SHP77 treated with DMSO at 0.1 percent for 48 hours (cell line): ENCODE measurements at places on chromosomes 3 and 15.

DNA sequence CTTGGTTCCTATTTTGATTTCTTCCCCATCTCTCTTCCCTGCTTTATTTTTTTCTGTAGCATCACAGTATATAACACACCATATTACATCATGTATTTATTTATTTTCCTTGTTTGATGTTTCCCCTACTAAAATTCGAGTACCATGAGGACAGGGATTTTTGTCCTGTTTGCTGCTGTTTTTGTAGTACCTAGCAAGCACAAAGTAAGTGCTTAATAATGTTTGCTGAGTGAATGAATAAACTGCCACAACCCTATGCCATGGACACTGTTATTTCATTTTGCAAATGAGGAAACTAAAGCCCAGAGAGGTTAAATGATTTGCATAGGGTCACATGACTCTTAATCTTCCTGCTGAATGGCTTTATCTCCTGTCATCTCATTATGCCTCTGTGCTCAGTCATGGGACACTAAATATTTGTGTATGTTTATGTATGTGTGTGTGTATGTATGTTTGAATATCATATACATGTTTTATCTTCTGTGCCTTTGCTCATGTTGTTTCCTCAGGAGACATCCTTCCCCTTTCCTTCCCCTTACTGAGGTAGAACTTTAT is 26.1 kb upstream of the MGA start:
- no peak for DNase-seq

GRCh38 chr3:31934018-31934417 is 47.0 kb downstream of the OSBPL10 start:
- no peak for DNase-seq

DNA sequence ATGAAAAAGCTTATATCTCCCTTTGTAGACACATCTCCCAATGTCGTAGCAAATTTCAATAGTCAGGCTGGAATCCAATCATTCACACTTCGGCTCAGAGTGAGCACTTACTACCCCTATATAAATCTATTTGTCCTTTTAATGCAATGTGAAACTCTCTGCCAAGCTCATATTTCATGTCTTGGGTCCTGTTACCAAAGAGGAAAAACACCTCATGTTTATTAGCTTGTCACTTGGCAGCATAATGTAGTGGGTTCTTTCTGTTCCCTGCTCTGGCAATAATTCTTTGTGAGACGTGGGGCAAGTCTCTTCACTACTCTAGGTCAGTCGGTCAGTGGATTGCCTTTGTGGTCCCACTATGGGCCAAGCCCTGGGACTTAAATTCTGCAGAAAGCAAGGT is 107.1 kb downstream of the SRGAP3 start:
- DNase-seq, result no peak

GRCh38 chr3:133825969-133826727 is 20.5 kb downstream of the SRPRB start:
- DNase-seq, result no peak

GRCh38 chr3:45760878-45761711 is 35.2 kb downstream of the SLC6A20 start:
- peak; percentile 55 for DNase-seq

DNA sequence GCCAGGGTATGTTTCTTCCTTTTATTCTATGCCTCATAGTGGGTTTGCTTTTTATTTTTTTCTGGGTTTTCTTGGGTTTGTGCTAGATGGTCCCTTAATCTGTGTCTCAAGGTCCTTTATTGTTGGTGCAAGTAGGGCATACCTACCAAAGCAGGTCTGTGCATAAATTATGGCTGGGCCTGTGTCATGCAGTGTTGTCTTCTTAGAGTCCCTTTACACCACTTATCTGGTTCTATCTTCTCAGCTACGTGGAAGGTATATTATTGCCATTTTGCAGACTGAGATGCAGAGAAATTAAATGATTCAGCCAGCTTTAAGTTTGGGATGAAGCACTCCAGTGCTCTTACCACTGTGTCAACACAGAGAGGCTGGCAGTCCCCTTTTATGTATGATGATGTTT is 293.5 kb upstream of the SOX2 start:
- no peak for DNase-seq

- DNase-seq, result no peak
Observed at GRCh38 chr3:191961022-191961421, 500.1 kb downstream of the PYDC2 start.

DNA sequence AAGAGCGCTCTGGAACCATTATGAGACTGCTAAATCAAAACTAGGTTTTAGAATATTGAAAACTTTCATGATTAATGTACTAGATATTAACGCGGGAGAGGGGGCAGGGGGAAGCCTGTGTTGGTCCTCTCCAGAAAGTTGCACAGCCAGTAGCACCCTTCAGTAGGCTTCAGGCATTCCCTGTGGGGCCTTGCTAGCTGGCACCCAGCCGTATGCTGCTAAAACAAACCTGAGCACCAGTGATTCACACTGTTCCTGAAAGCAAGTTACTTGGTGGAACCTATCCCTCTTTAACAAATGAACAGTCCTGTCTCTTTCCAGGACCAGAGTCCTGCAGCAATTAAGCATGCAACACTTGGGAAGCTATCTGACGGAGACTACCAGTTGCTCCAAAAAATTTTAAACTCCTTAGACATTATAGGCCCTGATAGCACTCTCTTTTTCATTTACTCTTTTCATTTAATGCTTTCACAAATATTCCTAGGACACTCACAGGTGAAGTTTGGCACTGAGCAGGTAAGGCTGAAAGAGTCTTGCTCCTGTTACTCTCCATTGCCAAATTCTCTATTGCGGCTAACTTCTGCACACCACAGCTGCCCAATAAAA is 1.2 kb upstream of the ATRIP start:
- DNase-seq, result no peak

GRCh38 chr3:38165722-38166387 is 518 bp downstream of the OXSR1 start:
- no peak for DNase-seq

- peak; percentile 14 for DNase-seq
Observed at GRCh38 chr15:39127925-39128617, 452.8 kb upstream of the THBS1 start.

- peak; percentile 57 for DNase-seq
Observed at GRCh38 chr3:14431917-14432834, 29.8 kb downstream of the SLC6A6 start.

DNA sequence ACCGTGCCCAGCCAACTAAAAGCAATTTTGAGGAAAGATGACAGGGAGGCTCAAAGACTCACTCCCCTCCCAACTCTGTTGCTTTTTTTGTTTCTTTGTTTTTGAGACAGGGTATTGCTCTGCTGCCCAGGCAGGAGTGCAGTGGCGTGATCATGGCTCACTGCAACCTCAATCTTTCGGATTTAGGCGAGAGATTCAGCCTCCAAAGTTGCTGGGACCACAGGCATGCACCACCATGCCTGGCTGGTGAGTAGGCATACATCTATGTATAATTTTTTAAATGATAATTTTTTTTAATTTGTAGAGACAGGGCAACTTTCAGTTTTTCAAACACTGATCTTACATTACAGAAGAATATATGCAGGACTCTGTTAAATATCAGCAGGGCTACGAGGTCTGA is 15.8 kb upstream of the THUMPD3 start:
- DNase-seq, result no peak

- DNase-seq, result no peak
Observed at GRCh38 chr3:123352134-123352554, 96.7 kb downstream of the ADCY5 start.

DNA sequence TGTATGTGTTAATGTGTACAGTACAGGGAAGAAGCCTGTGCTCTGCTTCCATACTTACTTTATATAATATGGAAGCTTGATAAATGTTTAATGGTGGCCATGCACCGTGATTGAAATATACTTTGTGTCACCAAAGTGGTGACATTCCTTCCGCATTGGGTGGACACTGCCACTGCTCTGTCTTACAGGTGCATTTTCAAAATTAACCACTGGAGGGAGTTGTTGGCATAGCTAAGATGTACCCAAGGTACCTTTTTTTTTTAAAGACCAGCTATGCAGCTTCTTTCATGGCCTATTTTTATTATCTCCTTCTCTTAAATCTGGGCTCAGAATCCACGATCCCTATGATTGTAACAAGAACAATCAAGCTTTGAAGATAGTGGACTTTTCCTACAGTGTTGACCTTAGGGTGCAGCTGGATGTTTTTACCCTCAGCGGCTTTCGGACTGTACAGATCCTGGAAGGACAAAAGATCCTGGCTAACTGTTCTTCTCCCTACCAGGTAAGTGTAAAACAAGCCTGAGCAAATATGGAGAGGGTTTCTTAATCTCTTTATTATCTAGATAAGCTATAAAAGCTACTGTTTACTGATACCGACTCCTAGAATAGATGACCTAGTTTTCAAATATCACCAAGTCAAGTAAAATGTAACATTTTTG is 21.6 kb upstream of the PAK6 start:
- DNase-seq, result peak; percentile 35

DNA sequence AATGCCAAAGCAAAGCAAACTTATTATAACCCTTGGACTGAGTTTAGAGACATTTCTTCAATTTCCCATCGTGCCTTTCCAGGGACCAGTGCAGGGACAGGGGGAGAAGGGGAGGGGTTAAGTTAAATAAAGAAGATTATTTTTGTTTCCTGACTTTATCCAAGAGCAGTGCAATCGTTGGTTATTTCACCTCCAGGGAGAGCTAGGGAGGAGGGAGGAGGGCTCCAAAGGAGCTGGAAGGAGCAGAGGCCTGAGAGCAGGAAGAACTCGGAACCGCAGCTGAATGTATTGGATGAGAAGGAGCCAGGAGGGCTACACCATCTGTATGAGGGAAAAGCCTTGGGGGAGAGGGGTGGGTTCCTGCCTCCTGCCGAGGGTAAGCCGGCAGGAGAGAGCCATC is 20.7 kb downstream of the HAPLN3 start:
- DNase-seq, result no peak

- no peak for DNase-seq
Observed at GRCh38 chr3:22157848-22158247, 406.8 kb upstream of the ZNF385D start.

DNA sequence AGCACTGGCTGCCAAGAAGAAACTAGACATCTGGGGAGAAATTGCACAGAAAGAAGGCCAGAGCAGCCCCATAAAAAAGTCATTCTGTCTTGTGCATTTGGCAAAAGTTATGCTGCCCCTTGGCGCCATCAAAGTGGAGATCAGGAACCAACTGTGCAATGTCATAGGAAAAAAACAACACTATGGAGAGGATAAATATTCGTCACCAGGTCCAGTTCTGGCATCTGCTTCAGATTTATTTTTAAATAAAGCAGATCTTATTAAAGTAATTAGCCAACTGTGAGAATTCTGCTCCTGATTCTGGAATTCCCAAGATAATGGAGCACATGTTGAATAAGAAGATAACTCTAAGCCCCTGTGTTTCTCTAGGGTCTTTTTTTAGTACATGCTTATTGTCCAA is 500.0 kb upstream of the IL12A start:
- DNase-seq, result no peak

DNA sequence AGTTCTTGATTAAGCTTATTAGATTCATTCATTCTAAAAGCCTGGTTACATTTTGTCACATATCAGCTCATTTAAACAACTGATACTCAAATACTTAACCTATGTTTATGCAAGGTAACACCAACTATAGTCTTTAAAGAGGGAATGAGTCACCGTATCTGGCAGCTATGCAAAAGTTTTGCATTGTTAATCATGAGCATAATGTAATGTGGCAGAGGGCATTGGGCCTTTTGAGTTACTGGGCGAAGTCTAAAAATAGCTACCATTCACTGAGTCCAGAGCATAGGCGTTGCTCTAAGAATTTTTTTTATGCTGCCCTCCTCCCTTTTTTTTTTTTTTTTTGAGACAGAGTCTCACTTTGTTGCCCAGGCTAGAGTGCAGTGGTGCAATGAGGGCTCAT is 277.7 kb upstream of the ZNF717 start:
- DNase-seq, result no peak

GRCh38 chr15:31228980-31229826 is 97.4 kb upstream of the KLF13 start:
- no peak for DNase-seq

DNA sequence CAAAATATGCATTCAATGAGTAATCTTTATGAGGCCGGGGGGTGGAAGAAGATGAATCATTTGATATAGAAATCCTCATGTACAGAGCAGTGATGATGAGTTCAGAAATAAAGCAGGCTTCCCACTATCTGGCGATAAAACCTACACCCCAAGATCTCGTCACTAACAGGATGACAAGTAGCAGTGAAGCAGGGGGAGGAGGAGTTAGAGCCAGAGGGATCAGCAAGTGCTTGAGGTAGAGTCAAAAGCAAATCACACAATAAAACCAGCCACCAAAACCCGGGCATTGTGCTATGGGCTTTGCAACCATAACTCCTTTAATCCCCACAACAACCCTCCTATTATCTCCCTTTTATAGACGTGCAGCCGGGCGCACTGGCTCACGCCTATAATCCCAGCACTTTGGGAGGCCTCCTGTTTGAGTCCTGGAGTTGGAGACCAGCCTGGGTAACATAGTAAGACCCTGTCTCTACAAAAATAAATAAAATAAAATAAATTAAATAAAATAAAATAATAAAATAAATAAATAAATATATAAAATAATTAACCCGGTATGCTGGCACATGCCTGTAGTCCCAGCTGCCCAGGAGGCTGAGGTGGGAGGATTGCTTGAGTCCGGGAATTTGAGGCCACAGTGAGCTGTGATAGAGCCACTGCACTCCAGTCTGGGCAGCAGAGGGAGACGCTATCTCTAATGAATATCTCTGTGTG is 53.0 kb downstream of the STARD5 start:
- no peak for DNase-seq

DNA sequence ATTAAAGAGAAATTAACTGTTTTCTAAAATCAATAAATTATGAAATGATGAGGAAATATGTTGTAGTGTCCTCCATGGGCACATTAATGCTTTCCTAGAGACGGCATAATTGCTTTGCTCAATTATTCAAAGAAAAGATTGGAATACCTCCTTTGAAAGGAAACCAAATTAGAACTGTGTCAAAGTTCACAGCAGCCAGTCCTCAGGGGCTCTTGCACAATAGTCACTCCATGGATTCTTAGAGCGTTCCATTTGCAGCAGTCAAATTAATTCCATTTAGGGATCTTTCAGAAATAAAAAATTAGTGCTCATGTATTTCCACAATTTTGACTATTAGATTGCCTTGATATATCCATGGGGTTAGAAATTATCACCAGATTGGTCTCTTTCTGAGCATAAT is 841.6 kb upstream of the DPPA4 start:
- no peak for DNase-seq

- DNase-seq, result no peak
Observed at GRCh38 chr3:25558121-25558520, 106.6 kb downstream of the TOP2B start.

GRCh38 chr3:122754929-122755328 is 38.7 kb downstream of the HSPBAP1 start:
- no peak for DNase-seq

DNA sequence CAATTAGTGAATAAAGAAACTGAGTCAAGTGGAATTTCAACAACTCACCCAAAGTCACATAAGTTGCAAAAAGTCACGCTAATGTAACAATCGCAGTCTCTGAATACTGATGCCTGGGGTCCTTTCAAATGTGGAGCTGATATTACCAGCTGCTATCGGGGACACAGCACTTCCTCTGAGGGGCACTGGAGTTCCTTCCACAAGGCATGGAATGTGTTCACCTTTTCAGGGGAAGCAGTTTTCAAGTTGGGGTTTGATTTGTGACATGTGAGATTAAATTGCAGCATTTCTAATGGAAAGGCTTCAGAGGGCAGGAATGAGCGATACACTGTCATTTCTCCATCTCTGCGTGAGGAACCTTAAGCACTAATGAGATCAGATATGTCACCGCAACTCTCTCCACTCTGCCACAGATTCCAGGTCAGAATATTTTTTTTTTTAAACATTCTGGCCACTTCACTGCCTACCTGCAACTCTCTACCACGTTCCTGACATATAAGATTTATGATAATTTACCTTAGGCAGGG is 807.2 kb upstream of the CFAP20DC start:
- no peak for DNase-seq

GRCh38 chr15:92898988-92899582 is 1.0 kb upstream of the CHD2 start:
- no peak for DNase-seq
